Thoracic aorta endothelial cell (primary cell): ENCODE measurements at places on chromosomes 11 and 22. TPM values are rescaled to one million over a fixed set of nuclear protein-coding genes. Genes with fewer than 3 reads are reported as not detected.

The CASP12 gene
- 1.5 TPM in 2 replicates for total RNA-seq

The TSPAN32 gene
- total RNA-seq: not detected in 2 replicates

The ST14 gene
- total RNA-seq: not detected in 2 replicates

The CFAP300 gene
- 0.14 TPM in 1 of 2 replicates, not detected in the other for total RNA-seq

The OR6A2 gene
- total RNA-seq: 0.43 and 0.66 TPM in 2 replicates
